AG10803 (cell line): ENCODE measurements at places on chromosomes 5 and 9.
A peak's percentile ranks its signal among the peaks of the same experiment; 100 is the strongest.

- DNase-seq, result no peak
Measured at GRCh38 chr5:153626836-153627235, 136.4 kb downstream of the GRIA1 start.

GRCh38 chr5:154601014-154601413 lies 123.0 kb upstream of the HAND1 start:
- no peak for DNase-seq

GRCh38 chr5:175868996-175869638 lies 2.3 kb upstream of the CPLX2 start:
- DNase-seq, result no peak

DNA sequence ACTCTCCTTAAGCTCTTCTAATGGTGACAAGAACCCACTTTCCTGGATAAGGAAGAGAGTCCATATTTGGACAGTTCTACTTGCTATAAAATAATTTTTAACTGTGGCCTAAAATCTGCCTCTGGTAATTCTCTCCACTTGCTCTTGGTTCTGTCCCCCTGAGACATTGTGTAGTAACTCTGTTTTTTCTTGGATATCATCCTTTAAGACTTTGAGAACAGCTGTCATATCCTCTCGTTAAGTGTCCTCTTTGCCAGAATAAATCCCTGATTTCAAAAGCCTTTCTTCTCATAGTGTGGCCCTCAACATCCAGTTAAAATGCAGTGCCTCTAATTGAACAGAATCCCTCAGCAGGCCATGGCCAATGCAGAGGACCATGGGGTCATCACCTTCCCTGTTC lies 101.5 kb downstream of the ARHGEF28 start:
- no peak for DNase-seq

DNA sequence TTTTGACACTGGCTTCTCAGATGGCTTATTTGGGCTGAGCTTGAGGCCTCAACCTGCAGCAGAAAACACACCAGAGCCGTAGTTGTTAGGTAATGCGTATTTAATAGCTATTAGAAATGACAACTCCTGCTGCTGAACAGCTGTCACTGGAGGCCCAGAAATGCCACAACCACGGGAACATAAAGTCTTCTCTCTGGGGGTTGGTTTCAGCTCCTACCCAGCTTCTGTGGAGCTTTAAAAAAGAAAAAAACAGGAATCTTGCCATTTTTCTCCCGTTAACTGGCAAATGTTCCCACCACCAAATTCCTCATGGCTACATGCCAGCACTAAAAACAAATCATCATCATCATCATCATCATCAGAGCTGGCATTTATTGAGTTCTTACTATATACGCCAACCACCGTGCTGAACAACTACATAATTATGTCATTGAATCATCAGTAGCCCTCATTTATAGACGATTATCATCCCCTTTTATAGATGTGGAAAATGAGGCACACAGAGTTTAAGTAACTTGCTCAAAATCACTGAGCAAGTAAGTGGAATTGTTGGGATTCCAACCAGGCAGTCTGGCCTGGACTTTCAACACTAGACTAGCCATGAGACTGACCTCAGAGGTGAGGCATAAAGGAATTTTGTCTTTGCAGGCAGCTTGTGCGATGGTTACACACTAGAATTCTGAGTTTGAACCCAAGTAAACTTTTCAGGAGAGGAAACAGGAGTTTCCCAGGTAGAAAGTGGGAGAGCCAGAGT lies 185.3 kb upstream of the WWC1 start:
- DNase-seq, result peak; percentile 92

DNA sequence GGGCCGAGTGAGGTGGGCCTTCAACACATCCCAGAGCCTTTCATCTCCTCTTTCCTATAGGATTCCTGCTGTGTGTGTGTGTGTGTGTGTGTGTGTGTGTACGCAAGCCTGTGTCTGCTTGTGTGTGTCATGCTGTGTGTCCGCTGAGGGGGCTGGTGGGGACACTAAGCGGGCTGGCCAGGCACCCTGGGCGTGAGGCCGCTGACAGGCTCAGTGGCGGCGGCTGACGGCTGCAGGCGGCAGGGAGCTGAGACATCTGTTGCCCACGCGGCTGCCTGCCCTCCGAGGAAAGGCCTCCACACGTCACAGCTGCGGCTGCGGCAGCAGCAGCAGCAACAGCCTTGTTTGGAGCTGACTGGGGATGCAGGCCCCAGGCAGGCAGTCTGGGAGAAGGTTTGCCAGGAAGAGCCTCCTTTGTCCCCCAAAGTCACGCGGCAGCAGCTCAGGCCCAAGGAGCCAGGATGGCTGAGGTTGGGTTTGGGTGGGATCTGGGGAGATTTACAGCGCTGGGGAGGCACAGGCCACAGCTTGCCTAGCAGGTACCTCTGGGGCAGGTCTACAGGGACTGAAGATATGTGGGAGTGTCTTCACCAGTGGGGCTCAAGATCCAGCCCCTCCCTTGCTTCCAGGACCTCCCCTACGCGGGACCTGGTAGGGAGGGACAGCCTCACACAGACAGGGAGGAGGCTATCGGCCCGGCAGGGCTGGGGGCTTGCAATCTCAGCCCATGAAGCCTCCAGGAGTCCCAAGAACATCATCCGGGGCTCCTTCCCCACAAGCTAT lies 1.8 kb downstream of the PDLIM4 start:
- peak; percentile 93 for DNase-seq

DNA sequence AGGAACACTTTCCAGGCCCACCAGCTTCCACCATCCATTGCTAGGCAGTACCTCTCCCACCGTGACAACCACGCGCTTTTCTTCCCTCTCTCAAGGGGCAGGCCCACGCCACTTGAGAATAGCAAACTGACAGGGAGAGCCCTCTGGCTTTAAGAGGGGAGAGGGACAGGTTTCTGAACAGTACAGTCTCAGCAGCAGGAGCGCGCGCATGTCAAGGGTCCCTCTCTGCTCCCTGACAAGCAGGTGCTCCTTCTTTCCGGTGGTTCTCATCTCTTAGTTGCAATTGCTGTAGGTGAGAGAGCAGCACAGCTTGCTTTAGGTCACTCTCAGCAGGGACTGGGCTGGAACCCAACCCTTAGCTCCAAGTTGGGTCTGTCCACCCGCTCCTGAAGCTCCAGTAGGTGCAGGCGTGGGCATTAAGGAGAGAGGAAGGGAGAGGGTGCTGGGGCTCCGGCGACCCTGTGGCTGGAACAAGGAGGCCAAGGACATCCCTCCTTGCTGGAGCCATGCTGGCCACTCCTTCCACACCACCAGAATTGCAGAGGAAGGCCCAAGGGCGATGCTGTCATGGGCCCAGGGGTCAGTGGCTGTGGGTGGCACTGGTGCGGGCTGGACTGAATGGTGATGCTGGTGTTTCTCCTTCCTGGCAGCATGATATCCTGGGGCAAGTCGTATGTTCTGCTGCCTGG lies 9.0 kb upstream of the PHF2 start:
- no peak for DNase-seq

DNA sequence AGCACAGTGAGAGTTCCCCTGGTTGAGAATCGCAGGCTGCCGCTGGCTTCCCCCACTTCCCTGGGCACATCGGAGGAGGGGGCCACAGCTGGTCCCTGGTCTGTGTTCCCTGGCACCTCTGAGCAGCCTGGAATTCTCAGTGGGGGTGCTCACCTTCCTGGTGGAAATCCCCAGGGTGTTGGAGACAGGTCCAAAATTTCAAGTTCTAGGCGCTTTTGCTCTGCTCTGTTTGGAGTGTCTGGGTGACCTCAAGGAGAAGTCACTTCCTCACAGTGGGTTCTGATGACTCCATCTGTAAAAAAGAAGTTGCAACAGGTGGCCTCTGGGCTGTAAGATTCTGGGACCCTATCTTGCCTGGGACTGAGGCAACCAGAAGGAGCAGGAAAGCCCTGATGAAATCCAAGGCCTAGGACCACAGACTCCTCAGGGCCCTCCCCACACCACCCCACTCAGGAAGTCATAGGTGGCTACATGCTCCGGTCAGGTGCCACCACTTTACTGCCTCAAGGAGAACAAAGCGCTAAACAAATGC lies at the start of gene TRAF1:
Gene TRAF1, minus strand, starts transcription at position 400 of the 532 bp plus-strand sequence. CDS start 721 bp downstream, outside the sequence.
- no peak for DNase-seq

DNA sequence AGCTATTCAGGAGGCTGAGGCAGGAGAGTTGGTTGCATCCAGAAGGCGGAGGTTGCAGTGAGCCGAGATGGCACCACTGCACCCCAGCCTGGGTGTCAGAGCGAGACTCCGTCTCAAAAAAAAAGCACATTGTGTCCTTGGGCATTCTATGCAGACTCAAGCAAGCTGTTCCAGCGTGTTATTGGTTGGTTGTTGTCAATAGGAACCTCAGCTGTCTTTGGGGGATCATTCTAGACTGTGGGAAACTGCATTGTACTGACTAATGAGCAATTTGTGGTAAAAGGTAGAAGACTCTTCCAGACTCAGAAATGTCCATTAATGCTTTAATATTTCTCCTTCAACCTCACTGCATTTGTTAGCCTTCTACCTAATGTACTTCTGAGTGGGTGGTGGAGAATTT lies 379.5 kb upstream of the GRAMD2B start:
- DNase-seq, result no peak

DNA sequence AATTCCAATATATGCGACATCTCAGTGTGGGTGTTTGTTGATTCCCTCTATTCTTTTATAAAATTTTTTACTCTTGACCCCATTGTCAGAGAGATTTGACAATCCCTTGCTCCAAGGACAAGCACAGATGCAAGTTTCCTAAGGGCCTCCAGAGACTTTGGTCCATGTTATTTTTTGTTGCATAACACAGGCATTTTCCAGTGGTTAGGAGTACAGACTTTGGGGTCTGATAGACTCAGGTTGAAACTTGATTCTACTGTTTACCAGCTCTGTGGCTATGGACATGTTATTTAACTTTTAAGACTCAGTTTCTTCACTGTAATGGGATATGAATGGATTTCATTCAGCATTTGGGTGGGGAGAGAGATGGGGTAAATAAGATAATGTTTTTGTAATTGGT lies 361.3 kb downstream of the ENC1 start:
- no peak for DNase-seq
